ENCODE measurements at places on chromosomes 11 and 22. TPM values are rescaled to one million over a fixed set of nuclear protein-coding genes. Genes with fewer than 3 reads are reported as not detected.

The FAM227A gene
- 2.3 TPM for polyA plus RNA-seq

The KRTAP5-11 gene
- polyA plus RNA-seq, result not detected

The WNT7B gene
- polyA plus RNA-seq, result 2.0 TPM

The C11orf71 gene
- polyA plus RNA-seq, result 6.4 TPM

The NPTXR gene
- polyA plus RNA-seq, result 3.3 TPM

The SLC43A3 gene
- 20.7 TPM for polyA plus RNA-seq

The MMP27 gene
- polyA plus RNA-seq, result not detected

The VSIG2 gene
- polyA plus RNA-seq, result 38.9 TPM

The CREB3L1 gene
- 275 TPM for polyA plus RNA-seq

DNA sequence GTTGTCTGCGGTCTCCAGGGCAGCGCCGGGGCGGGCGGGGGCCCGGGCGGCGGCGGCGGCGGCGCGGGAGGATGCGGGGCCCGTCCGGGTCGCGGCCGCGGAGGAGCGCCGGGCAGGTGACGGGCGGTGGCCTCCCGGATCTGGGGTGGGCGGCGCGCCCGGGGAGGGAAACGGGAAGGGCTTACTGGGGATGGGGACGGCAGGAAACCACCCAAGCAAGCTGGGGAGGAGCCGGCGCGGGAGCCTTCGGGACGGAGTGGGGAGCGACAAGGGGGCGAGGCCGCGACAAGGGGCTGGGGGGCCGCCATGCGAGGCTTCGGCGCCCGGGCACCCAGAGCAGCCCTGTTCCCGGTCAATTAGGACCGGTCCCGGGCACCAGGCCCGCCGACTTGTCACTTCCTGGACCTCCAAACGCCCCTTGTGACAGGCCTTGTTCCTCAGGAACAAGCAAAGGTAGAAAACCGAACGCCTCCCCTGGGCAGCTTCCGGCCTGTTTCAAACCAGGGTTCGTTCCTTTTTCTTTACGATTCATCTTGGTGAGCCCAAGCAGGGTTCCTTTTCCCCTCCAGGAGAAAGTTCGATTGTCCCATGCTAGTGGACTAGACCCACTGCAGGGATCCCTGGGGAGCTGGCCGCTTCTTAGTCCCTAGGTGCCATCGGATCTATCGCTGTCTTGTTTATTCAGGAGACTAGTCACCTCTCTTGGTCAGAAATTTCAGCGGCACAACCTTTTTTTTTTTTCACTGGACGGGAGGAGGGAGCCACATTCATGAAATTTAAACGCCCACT is 492 bp downstream of the JHY start:
- peak overlapping the region; percentile 27 for H3K4me3 ChIP-seq
- DNase-seq, result peak; percentile 74

DNA sequence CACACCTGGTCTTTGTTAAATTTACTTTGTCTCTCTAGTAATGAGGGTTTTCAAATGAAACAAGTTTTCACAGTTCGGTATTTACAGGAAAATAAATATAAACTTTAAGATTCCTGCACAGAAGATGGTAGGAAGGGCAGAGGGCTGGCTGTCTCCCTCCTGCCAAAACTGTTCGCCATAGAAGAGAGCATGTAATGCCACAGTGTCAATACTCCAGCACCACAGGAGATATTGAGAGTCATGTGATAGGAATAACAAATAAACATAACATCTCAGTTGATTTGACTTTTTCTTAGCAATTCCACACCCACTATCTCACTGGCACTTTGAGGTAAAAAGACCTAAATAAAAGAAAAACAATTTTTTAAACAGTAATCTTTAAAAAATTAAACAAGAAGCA is 100.9 kb downstream of the MRTFA start:
- no peaks in the 10 kb centered on the region for H3K27me3 ChIP-seq
- no peak overlapping the region for H3K27ac ChIP-seq
- no peak for DNase-seq
- no peak overlapping the region for H3K4me3 ChIP-seq

DNA sequence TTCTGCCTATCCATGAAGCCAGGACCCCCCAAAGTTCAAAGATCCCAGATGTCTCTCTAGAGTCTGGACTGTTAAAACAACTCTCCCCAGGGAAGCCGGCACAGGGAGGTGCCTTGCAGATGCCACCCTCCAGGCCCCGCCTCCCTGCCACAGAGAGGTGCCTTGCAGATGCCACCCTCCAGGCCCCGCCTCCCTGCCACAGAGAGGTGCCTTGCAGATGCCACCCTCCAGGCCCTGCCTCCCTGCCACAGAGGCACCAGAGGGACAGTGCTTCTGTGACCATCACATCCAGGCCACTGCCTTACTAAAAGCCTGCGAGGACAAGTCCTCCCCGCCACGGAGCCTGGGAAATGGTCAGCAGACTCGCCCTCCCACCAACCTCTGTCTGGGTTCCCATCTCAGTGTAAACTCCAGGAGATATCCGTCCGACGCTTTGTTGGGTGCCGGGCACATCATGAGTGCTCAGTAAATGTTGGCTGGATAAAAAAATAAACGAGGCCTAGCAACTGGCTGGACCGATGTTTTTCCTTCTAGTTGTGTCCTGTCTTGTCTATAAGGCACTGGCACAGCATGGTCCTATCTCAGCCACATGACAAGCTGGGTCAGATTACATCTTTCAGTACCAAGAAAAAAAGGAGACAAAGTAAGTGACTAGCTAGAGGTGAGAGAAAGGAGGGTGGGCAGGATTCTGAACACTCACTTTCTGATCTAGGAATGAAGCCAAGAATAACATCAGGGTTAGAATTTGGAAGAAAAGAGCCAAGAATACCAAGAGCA is 91.2 kb upstream of the CSNK2A3 start:
- no peaks in the 10 kb centered on the region for H3K27me3 ChIP-seq
- DNase-seq, result no peak
- H3K27ac ChIP-seq, result no peak overlapping the region
- no peak overlapping the region for H3K4me3 ChIP-seq
- peaks cover 15% of the 10 kb centered on the region for H3K4me1 ChIP-seq
- no peaks in the 10 kb centered on the region for H3K36me3 ChIP-seq

DNA sequence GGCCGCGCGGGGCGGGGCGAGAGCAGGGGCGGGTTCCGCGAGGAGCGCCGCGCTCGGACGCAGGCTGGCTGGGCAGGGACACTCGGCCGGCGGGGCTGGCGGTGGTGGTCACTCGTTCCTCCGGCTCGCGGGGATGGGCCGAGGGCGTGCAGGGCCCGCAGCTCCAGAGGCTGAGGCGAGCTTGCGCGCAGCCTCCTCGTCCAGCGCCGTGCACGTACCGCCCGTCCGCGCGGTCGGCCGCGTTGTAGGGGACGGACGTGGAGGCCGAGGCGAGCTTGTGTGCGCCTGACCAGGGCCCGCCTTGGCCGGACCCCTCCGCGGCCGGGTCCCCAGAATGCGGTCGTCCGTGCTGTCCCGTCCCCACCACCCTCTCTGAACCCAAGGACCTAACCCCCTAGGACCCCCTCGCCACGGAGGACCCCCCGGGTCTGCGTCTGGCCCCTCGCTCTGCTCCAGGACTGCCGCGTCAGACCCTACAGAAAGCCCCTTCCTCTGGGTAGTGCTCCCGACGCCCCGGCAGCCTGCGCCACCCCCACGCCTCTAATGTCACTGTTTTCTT is 569 bp upstream of the YPEL1 start:
- DNase-seq, result no peak
- no peak overlapping the region for H3K27ac ChIP-seq
- peaks cover 11% of the 10 kb centered on the region for H3K27me3 ChIP-seq
- H3K4me3 ChIP-seq, result peak overlapping the region; percentile 37
- H3K36me3 ChIP-seq, result no peaks in the 10 kb centered on the region
- H3K4me1 ChIP-seq, result peaks cover 8% of the 10 kb centered on the region

DNA sequence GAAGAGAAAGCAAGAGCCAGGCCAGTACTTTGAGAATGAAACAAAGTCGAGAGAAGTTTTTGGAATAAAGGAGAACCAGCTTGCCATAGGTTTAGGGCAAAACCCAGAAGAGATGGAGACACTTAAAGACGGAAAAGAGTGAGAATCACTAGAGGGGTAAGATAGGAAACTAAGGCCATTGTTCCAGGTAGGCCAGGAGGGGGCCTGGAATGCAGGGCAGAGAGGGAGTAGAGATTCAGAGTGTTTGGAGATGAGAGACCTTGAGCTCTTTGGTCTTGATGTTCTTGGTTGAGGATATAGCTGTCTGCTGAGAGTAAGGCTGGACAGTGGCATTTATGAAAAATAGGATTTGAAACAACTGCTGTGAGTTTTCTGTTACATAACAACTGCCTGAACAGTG is 263.3 kb upstream of the POU2AF2 start:
- DNase-seq, result no peak
- H3K4me1 ChIP-seq, result no peaks in the 10 kb centered on the region
- H3K27ac ChIP-seq, result no peak overlapping the region
- H3K36me3 ChIP-seq, result no peaks in the 10 kb centered on the region
- H3K27me3 ChIP-seq, result no peaks in the 10 kb centered on the region

GRCh38 chr11:65419460-65419771 is 3.2 kb upstream of the NEAT1 start:
- peak overlapping the region; percentile 18 for H3K4me3 ChIP-seq
- no peak for DNase-seq
- no peaks in the 10 kb centered on the region for H3K36me3 ChIP-seq
- H3K27ac ChIP-seq, result peak overlapping the region; percentile 100
- H3K27me3 ChIP-seq, result no peaks in the 10 kb centered on the region

DNA sequence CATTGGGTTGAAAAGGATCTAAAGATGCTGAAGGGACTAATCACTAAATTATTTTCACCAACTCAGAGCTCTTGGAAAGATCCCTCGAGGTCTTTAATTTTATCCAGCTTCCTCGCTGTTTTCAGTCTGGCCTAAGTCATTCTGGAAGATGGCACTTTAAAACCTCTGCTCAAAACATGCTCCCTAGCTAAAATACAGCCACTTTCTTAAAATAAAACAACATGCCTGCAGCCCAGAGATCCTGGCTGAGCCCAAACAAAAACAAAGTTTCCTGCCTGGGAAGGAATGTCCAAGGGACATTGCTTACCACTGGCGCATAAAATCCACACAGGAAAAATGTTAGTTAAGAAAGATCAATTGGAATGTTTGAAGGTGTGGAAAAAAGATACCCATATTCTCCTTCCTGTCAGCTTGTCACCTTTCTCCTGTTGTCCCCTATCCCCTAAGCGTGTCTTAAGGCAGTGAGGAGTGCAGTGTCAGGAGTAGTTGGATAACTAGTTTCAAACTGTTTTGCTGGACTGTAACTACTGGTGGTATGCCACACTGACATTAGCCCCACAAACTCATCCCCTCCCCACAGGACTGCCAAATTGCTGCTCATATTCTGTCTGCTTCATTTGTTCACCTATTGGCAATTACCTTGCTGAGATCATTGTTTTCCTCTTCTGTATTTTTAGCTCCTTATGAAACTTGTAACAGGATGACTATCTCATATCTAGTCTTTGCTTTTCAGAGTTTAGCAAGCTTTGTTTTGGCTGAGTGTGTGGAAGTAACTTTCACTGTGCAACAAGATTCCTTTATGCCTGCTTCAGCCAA is 108.3 kb upstream of the SESN3 start:
- no peaks in the 10 kb centered on the region for H3K27me3 ChIP-seq
- no peak for DNase-seq
- H3K4me1 ChIP-seq, result peaks cover 41% of the 10 kb centered on the region
- H3K4me3 ChIP-seq, result no peak overlapping the region
- H3K36me3 ChIP-seq, result no peaks in the 10 kb centered on the region
- H3K27ac ChIP-seq, result peak overlapping the region; percentile 97

GRCh38 chr11:31106968-31107576 is 262.5 kb downstream of the DCDC1 start:
- H3K27ac ChIP-seq, result no peak overlapping the region
- no peaks in the 10 kb centered on the region for H3K36me3 ChIP-seq

DNA sequence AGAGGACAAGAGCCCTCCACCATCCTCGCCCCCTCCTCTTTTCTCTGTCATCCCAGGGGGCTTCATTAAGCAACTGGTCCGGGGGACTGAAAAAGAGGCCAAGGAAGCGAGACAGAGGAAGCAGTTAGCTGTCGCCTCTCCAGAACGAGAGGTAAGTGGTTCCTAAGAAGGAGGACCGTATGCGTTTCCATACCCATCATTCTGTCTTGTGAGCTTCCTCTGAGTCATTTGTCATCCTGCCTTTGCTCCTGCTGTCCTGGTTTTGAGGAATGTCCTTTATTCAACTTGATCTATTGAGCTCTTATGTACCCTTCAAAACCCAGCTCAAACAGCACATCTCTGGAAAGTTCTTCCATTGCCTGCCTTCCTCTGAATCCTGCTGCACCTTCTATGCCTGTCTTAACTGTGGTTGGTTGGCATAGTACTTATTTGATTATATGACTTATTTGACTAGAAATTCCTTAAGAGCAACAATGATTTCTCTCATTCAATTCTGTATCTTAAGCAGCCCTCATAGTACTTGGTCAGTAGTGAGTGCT is 21.3 kb downstream of the MYO18B start:
- no peak overlapping the region for H3K27ac ChIP-seq
- peaks cover 17% of the 10 kb centered on the region for H3K4me1 ChIP-seq
- H3K4me3 ChIP-seq, result no peak overlapping the region
- H3K36me3 ChIP-seq, result no peaks in the 10 kb centered on the region

- H3K27ac ChIP-seq, result no peak overlapping the region
- H3K4me1 ChIP-seq, result peaks cover 3% of the 10 kb centered on the region
- no peak for DNase-seq
- no peak overlapping the region for H3K4me3 ChIP-seq
- no peaks in the 10 kb centered on the region for H3K36me3 ChIP-seq
- H3K27me3 ChIP-seq, result no peaks in the 10 kb centered on the region
Observed at GRCh38 chr11:130211781-130212401, 52.3 kb downstream of the ST14 start.

GRCh38 chr11:128494418-128495332 is 92.7 kb downstream of the ETS1 start:
- DNase-seq, result no peak
- H3K36me3 ChIP-seq, result no peaks in the 10 kb centered on the region
- no peaks in the 10 kb centered on the region for H3K27me3 ChIP-seq
- H3K27ac ChIP-seq, result no peak overlapping the region
- no peak overlapping the region for H3K4me3 ChIP-seq
- H3K4me1 ChIP-seq, result peaks cover 28% of the 10 kb centered on the region

- H3K36me3 ChIP-seq, result no peaks in the 10 kb centered on the region
- no peak overlapping the region for H3K4me3 ChIP-seq
- no peaks in the 10 kb centered on the region for H3K4me1 ChIP-seq
- no peak overlapping the region for H3K27ac ChIP-seq
- H3K27me3 ChIP-seq, result no peaks in the 10 kb centered on the region
- no peak for DNase-seq
Observed at GRCh38 chr11:59944720-59945119, 6.5 kb downstream of the OOSP1 start.

DNA sequence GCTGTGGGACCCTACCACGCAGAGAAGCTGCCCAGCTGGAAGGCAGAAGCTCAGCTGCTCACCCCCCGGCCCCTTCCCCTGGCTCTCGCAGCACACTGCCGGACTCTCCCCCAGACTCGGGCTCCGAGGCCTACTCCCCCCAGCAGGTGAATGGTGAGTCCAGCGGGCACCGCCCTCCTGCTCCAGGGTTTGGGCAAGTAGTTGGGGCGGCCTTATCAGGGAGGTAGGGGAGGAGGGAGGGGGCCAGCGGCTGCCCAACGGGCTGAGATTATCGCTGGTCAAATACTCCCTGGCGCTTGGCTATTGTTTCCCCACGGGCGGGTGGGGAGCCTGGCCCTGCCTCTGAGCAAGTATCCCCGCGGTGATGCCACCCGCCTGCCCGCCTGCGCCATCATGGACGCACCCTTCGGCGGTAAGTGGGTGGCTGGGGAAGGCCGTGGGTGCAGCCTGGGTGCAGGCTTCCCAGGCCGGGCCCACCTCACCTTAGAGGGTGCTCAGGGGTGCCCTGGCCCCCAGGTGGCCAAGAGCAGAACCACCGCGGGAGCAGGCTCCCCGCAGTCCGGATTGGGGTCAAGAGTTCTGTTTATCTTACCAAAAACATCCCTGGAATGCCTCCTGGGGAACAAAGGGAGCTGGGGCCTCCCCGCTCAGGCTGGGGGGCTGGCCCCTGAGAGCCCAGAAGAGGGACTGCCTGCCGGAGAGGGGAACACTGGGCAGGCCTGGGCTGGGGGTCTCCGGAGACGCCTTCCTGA is 16.9 kb downstream of the MYRF start:
- H3K27ac ChIP-seq, result peak overlapping the region; percentile 75
- H3K36me3 ChIP-seq, result no peaks in the 10 kb centered on the region
- H3K4me3 ChIP-seq, result no peak overlapping the region
- H3K4me1 ChIP-seq, result peaks cover 78% of the 10 kb centered on the region
- H3K27me3 ChIP-seq, result no peaks in the 10 kb centered on the region
